ENCODE measurements at places on chromosomes 11 and 22.

- no peak for DNase-seq
Observed at GRCh38 chr11:134250246-134250645, 2.9 kb downstream of the THYN1 start.

- no peak for DNase-seq
Observed at GRCh38 chr11:109933126-109933525, 160.1 kb upstream of the ZC3H12C start.

DNA sequence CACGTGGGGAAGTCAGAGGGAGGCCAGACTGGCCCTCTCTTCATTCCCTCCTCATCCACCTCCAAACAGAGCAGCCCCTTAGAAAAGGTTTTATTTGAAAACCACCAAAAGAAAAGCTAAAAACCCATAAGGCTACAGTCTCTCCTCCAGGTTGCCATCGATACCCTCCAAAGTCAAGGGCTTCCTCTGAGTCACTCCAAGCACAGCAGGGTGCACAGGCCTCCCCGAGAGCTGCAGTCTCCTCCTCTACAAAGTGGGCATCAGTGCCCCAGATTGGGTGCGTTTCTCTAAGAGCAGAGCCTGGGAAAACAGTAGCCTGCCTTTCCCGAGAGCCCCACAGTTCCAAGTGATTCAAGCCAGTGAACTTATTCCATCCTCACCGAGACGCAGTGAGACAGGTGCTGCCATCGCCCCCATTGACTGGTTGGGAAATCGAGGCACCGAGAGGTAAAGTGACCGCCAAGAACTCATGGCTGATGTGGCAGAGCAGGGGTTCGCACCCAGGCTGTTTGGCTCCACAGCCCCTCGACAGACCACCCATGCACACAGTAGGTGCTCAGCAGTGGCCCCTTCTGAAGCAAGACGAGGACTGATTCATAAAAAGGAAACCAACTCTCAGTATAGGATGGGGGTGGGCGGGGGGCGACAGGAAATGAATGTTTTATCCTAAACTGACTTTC, 91.7 kb upstream of the SHISAL1 start:
- DNase-seq = no peak

- DNase-seq = no peak
Observed at GRCh38 chr22:45531441-45532234, 29.0 kb downstream of the FBLN1 start.

GRCh38 chr11:17639781-17640180, 79.6 kb upstream of the MYOD1 start:
- DNase-seq = no peak

GRCh38 chr11:13784855-13785254, 116.4 kb downstream of the FAR1 start:
- no peak for DNase-seq

DNA sequence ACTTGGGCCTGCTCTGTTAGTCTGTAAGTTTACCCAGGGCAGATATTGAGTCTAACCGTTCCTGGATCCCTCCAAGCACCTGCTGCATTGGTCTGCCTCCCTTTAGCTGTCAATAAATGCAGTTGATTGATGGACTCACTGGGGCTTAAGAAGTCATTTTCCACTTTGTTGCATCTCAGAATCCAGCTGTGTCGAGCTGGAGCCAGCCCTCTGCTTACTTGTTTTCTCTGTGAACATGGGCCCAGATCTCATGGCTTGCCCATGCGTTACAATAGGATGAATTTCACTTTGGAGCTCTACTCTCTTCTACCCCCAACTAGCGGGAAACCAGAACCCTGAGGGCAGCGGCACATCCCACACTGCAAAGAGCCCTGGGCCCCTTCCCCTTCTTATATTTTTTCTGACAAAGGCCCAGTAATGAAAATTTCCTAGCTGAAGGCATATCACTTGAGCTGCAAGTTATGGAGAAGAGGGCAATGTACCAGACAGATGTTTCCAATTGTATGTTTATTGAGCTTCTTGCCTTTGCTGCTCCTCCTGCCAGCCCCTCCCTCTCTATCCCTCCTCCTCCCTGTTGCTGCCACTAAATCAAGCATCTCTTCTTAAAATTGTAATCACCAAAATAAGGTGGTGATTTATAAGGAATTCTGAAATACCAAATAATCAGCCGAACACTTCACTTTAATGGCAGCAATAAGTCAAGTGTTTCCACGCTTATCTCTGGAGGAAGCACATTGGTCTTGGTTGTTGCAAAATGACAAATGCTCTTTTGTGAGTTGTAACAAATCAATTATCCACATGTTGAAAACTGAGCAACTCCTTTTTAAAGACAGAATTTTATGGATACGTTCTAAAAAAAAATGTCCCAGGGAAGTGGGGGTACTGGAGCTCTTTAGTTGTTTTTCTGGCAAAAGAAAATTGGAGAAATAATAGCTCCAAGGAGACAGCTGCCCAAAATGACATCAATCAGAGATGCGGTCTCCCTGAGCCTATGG, 212.3 kb upstream of the ZBED5 start:
- no peak for DNase-seq

DNA sequence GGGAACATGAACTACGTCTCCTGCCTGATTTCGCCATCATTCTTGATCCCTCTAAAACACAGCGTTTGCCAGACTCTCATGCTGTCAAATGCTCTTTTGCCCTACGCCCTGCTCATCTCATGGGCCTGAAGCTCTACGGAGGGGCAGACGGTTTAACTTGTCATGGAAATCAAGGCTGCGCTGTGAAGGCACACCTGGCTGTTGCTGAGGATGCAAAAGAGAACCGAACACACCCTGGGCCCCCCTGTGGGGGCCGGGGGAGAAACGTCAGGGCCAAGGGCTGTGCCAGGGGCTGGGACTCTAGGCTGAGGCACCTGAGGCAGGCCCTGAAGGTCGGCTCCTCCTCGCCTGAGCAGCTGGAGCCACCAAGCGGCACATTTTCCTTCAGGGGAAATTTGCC, 957.2 kb downstream of the BRD1 start:
- DNase-seq = no peak
